ENCODE measurements at places on chromosomes 1 and 21.

DNA sequence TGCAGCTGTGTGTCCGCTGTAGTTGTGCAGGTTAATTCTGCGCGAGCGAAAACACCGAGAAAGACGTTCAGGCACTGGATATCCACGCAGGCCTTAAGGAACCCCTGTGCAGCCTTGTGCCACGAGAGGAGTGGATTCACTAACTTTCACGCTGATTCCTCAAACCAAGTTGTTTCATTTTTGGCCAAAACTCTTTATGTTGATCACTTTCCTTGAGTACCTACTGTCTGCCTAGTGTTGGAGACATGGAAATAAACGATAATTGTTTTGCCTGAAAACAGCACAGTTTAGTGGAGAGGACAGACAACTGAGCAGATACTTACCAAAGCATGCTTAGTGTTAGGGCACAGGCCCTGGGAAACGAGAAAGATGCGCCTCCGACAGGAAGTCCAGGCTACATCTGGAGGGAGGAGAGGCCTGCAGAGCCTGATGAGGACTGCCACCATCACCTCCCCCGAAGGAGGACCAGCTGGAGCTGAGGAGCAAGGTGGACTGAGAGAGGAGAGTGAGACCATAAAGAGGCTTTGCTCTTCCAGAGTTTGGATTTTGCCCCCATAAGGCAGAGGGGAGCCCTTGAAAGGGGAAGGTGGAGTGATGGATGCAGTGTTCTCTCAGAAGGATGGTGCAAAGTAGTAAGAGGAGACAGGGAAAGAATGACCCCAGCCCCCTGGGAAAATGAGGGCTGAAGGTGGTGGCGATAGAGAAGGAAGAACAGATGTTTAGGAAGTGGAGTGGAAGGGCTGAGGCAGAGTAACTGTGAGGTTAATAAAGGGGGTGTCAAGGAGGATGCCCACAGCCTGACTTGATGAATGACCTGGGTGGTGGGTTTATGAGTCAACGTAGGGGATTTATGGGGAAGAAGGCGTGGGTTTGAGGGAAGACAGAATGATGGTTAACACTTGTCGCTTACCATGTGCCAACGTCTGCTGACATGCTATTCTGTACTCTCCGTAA is 956 bp upstream of the SCAF4 start:
- no peak for DNase-seq

- no peak for DNase-seq
Observed at GRCh38 chr1:62093261-62093660, 101.4 kb upstream of the L1TD1 start.

GRCh38 chr1:22741118-22741517 is 30.5 kb downstream of the EPHB2 start:
- DNase-seq, result no peak

- DNase-seq, result no peak
Observed at GRCh38 chr1:113732802-113733201, 26.5 kb downstream of the PHTF1 start.

DNA sequence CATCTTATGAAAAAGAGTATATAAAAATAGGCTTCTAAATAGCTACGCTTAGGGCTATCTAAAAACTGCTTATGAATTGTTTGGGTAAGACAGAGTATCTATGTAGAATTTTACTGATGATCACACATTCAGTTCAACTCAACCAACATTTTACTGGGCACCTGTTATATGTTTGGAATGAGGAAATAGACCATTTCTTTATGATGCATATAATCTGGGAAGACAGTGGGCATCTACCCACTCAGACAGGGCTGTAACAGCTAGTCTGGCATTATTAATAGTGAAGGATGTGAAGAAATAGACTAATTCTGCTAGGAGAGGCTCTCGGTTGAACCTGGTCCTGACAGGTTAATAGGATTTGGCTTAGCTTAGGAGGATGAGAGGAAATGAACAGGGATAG is 56.9 kb downstream of the TIAM1 start:
- no peak for DNase-seq

- no peak for DNase-seq
Observed at GRCh38 chr1:152497273-152497672, 13.3 kb upstream of the LCE5A start.

- no peak for DNase-seq
Observed at GRCh38 chr1:228166170-228166936, 749 bp downstream of the IBA57 start.

- DNase-seq, result no peak
Observed at GRCh38 chr1:228913626-228914414, 178.5 kb downstream of the RHOU start.

DNA sequence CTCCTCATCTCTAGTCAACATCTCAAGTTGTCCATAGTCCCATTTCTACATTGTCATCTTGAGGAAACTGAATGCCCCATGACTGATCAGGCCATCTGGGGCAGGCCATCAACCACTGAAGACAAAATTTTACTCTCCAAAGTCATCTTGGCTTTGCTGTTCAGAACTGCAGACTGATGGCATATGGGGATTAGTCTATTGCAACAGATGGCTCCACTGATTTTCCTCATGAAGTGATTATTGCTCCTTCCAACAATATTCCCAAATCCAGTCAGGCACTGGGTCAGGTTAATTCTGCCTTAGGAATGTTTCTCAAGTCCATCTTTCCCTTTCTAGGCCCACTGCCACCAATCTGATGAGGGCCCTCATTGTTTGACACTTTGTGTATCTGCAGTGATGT is 101.7 kb downstream of the ESRRG start:
- DNase-seq, result no peak

- no peak for DNase-seq
Observed at GRCh38 chr1:206048582-206048981, 4.4 kb upstream of the RHEX start.

DNA sequence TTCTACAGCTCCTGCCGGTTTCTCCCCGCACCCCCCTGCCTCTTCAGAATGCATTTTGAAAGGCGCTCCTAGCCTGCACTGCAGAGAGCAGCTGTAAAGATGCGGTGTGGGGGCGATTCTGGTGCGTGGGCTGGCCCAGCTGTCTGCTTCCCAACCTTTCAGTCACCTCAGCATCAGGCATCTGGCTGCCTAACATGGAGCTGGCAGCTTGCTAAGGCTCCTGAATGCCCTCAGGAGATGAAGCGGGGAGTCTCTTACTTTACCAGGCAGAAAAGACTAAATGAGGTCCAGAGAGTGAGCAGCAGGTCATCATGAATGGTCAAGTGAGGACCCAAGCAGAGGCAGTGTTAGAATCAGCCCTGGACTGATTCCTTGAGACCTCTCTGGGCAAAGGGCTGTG is 8.7 kb downstream of the IER5 start:
- no peak for DNase-seq

DNA sequence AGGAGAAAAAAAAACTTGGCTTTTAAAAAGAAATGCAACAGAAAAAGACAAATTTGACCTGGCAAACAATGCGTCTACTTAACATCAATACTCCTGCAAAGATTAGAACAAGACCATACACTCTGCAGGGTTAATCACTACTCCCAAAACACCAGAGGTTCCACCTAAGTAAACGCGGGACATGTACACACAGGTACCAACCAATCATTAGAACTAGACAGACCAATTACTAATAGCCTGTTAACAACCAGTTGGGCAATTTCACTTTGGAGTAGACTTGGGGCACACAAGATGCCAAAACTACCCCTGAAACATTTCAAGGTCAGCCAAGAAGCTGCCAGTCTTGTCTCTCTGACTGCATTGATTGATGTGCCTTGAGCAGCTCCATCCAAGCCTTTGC is 125.8 kb downstream of the RRAGC start:
- no peak for DNase-seq

- DNase-seq, result no peak
Observed at GRCh38 chr1:219858980-219859379, 69.4 kb downstream of the SLC30A10 start.

DNA sequence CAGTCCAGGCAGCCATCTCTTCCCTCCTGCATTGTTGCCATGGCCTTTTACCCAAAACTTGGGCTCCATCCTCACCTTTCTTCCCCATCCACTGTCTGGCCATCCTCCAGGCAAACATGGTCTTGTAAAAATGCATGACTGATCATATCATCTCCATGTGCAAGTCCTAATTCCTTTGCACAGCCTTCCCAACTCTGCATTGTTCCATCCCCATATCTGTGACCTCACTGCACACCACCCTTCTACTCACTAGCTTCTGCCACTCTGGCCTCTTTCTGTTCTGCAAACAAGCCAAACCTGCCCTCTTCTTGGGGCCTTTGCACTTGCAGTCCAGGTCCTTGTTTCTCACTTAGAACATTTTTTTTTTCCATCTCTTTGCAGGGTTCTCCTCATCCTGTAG is 230.1 kb upstream of the GJB5 start:
- no peak for DNase-seq

- DNase-seq, result no peak
Observed at GRCh38 chr1:81115422-81115821, 685.3 kb upstream of the ADGRL2 start.

- no peak for DNase-seq
Observed at GRCh38 chr1:18564676-18565075, 66.0 kb upstream of the PAX7 start.

DNA sequence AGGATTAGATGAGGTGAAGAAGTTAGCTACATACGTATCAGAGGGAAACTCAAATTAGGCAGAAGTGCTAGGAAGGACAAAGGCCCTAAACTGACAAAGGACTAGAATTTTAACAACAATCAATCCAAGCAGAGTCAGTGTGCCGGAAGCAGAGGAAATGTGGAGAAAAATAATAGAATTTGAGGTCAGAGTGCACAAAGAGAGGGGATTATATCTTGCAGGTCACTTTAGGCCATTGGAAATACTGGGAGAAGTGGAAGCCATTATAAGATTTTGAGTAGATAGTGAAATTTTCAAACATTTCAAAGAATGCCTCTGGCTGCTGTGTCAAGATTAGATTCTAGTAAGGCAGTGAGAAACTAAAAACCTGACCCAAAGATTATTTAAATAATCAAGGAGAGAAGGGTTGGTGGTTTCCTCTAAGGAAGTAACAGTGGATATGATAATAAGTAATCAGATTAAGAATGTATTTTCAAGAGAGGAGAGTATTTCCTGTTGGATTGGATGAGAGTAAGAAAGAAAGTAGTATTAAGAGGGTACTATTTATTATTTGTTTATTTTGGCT is 889.2 kb upstream of the NCAM2 start:
- no peak for DNase-seq

- no peak for DNase-seq
Observed at GRCh38 chr1:203167026-203167912, 8.4 kb downstream of the MYBPH start.

- no peak for DNase-seq
Observed at GRCh38 chr1:166328956-166329355, 162.2 kb upstream of the FAM78B start.

DNA sequence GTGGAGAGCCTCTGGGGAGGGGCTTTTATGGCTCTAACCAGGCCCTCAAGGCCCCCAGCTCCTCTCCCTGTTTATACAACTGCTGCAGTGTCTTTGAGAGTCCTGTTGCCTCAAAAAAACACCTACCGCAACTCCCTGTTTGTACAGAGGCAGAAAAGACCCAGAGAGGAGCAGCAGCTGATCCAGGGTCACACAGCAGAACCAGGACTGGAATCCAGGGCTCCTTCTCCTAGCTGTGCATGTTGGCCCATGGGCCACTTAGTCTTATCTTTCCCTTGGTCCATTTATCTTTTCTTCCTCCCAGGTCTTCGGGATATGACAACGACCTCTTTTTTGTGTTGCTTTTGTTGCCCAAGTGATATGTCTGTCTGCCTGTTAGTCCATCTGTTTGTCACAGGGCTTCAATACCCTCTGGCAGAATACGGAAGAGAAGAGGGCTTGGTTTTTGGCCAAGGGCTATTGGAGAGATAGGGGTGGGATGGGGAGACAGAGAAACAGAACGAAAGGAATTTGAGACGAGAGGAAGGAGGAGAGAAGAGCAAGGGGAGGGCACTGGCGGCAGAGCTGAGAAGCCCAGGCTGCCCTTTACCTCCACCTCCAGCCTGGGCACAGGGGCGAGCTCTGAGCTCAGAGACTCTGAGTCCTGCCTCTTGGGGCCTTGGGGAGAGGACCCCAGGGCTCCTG is 33.5 kb upstream of the WASF2 start:
- DNase-seq, result no peak

DNA sequence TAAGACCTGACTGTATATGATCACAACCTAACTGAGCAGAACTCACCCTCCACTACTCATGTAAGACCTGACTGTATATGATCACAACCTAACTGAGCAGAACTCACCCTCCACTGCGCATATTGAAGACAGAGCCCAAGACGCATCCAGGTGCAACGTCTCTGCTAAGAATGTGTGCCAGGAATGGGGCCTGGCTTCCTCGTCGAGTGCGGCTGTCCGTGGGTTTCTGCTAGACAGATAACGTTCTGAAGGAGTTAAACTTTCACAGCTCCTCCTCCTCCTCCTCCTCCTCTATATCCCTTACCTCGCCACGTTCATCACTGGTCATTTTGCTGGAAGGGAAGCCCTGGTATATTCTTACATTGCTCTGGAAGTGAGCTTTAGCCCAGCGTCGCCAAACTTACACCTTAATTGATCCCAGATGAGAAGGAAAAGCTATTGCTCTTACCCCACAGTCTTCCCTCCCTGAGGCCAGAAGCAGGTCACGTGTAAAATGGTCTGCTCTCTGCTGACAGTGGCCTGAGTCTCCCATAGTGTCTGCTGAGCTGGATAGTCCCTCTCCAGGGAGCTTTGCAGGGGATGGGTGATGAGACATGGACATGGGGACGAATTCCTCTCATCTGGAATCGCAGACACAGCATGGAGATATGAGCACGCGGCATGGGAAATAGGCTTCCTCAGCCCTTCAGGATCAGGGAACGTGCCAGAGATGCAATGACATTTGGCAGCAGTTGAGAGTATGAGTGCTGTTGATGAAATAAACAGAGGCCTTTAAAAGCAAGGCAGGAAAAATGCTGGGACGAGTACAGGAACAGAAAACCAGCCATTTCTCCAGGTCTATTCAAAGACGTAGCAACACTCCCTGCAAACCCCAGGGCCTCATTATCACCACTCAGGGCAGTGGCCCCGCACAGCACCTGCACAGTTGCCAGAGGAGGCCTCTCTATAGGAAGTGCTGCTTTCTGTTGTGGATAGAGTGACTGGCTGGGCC is 528.1 kb downstream of the KIF26B start:
- DNase-seq, result no peak

- DNase-seq, result peak; percentile 19
Observed at GRCh38 chr1:178052650-178053461, 41.0 kb upstream of the RASAL2 start.

DNA sequence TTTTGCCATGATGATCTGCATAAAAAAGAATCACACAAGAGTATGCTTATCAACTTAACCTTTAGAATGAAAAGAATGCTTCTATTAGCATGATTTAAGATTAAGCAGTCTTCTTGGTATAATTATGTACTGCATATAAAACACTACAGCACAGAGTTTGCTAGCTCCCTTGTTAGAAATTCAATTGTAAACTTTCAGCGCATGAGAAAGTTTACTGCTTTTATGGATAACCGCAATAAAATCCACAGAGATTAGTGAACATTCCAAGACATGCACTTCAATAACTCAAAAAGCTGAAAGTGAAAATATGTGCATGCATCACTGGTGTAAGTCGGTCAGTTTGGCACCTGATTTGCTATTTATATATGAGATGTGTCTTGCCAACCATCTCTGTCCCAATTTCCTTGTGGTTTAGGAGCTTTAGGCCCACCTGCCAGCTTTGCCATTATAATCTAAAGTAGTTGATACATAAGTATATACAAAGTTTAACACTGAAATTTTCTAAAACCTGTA is 16.9 kb downstream of the CCT8 start:
- DNase-seq, result no peak
